ENCODE measurements at places on chromosomes 16 and 17.

GRCh38 chr16:83932955-83933673 is 19.9 kb upstream of the OSGIN1 start:
- no peak for DNase-seq

- no peak for DNase-seq
Observed at GRCh38 chr17:58268326-58268725, 12.4 kb downstream of the MPO start.

DNA sequence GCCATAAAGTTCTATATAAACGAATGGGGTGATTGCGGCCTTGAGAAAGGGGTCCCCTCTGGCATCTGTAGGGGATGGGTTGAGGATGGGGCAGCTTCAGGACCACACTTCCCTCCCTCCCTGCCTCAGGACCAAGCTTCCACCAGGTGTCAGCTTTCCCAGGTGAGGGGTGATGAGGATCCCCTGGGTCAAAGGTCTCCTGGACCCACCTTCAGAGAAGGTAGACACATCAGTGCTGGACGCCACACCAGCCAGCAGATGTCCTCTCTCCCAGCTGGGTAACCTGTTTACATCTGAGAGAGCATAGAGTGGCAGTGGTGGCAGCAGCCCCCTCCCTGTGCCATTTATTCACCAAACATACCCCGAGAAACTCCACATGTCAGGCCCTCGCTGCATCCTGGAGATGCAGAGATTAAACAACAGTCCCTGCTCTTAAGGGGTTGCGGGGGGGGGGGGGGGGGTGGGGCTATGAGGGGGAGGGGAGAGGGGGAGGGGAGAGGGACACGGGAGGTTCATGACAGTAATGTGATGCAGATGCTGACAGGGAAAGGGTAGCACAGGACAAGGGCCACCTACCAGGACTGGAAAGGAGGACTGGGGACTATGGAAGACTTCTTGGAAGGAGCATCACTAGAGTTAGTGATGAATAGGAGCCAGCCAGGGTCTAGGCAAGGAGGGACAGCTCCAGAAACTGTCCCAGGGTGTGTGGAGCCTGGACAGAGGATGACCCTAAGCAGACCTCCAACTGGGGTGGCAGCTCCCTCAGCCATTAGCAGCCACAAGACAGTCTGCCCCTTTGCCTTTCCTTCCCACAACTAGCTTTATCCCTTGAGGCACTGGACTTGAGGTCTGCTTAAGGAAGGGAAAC is 5.0 kb downstream of the PROCA1 start:
- no peak for DNase-seq

GRCh38 chr16:24396350-24397271 is 140.5 kb downstream of the CACNG3 start:
- peak; percentile 5 for DNase-seq

GRCh38 chr17:8290043-8290442 is 1.6 kb downstream of the RANGRF start:
- DNase-seq = no peak

GRCh38 chr16:21260870-21261791 is 17.0 kb downstream of the CRYM start:
- DNase-seq = peak; percentile 5

DNA sequence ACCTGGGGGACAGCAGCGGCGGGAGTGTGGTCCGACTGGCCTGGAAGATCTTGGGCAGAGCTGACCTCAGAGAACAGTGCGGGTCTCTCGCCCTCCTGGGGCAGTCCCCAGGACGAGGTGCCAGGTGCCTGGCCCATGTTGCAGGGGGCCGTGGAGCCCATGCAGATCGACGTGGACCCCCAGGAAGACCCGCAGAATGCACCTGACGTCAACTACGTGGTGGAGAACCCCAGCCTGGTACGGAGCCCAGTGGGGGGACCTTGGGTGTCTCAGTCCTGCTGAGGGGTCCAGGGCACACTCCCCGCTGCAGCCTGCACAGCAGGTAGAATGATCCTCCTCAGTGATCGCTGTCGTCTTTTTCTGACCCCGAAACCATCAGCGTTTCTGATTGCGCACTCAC is 1.4 kb downstream of the GPS1 start:
- no peak for DNase-seq

GRCh38 chr16:13856398-13856797 is 63.6 kb upstream of the ERCC4 start:
- no peak for DNase-seq

DNA sequence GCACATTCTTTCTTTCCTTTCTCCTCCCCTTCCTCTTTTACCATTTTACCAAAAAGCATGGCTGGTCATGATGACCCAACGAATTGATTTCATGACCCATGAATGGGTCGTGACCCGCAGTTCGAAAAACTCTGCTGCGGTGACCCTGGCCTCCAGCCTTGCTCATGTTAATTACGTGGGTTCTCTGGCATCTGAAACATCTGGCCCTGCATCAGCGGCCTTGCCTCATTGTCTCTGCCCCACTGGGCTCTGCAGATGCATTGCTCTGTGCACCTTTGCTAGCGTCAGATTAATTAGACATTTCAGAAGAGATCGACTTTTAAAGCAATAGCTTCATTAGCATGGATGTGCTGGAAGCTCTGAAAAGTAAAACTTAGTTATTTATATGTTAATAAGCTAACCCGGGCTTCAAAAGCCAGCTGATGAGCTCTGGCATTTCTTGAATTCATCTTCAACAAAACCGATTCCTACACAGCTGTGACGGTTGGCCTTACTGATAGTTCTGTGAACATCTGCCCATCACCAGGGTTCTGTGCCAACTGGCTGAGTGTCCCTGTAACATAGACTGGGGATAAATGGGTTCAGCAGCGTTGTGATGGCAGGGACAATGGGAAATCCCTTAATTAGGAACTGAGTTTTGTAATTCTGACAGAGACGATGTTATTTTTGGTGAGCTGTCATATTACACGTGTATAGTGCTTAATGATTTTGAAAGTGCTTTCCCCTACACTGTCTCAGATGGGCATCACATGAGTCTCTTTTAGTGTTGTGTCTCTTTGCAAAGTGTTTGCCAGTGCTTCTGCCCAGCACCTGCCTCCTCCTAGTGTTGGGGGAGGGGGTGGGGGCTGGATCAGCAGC is 225.9 kb upstream of the EEF2KMT start:
- DNase-seq = no peak

GRCh38 chr17:71828182-71828596 is 292.6 kb upstream of the SOX9 start:
- peak; percentile 66 for DNase-seq

GRCh38 chr17:6660805-6661463 is 9.4 kb downstream of the C17orf100 start:
- no peak for DNase-seq

GRCh38 chr17:28828294-28829040 is 14.1 kb downstream of the FAM222B start:
- no peak for DNase-seq

DNA sequence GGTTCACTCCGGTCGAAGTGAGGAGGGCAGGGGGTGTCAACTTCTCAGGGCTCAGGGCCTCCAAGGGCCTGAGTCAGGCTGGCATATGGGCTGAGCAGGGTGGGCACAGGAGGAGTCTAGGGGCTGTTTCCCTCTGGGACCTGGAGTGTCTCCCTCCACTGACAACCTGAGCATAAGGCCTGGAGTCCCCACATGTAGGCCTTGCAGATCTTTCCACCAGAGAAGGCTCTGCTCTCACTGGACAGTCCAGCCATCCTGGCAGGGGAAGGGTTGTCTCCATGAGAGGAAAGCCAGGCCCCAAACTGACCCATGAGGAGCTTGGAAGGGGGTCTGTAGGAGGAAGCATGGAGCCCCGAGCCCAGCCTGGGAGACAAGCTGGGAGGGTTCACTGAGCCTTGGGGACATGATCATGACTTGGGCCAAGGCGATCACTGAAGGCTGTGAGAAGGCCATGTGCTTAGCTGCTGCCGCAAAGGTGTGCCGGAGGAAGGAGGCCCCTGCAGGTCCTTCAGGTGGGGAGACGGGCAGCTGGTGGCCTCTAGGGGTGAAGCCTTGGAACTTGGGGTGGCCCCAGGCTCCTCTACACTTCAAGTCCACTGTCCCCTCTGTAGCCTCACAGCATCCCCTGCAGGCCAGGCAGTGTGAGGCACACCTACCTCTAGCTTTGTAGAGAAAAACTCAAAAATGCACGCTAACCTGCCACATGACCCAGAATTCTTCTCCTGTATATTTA is 9.9 kb downstream of the CMTM2 start:
- DNase-seq = no peak

- DNase-seq = no peak
Observed at GRCh38 chr16:85670840-85671239, 17.9 kb downstream of the GINS2 start.

DNA sequence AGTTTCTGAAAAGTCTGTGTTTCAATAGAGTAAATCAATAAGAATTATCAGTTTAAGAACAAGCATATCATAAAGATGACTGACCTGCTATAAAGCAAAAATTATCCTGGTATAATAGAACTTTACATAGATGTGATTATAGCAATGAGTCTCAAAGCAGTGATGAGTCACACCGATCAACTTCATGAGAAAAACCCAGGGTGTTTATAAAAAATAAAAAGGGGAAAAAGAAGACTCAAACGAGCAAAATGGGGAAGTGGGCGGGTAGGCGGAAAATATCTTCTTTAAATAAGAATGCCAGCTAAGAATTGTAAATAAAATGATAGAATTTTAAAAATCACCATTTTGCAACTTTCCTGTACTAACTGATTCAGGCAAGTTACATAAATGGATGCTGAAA is 46.8 kb downstream of the BRIP1 start:
- DNase-seq = no peak

GRCh38 chr17:39923836-39924690 is 3.3 kb downstream of the ORMDL3 start:
- no peak for DNase-seq

GRCh38 chr16:57732037-57732436 is 3.5 kb upstream of the KATNB1 start:
- no peak for DNase-seq

DNA sequence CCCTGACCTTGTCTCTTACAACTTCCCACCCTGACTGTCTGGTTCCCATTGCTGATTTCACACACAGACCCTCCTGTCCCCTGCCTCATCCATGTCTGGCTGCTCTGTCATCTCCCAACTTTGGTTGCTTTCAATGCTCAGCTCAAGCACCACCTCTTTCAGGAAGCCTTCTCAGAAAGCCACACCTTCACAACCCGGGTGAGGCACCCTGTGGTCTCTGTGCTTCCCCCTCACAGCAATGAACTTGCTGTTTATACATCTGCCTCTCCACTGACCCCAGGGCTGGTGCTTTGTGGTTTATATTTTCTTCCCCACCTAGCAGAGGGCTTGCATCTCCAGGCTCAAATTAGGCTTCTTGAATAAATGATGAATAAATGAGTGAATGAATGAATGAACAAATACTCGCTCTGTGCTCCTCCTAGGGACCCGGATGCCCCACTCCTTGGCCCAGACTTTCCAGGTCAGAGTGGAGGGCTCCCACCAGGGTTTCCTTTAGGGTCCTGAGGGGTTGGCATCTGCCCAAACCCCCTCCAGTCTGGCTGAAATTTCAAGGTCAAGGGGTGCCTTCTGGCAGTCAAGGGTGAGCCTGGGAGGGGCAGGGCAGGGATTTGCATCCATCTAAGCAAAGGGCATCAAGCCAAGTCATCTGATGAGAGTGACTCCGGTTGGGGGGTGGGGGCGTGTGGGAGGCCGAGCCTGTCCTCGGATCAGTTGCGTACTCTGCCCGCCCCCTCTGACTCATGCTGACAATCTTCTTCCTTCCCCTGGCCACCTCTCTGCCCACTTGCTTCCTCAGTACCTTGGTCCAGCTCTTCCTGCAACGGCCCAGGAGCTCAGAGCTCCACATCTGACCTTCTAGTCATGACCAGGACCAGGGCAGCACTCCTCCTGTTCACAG is at the start of gene ITGAX:
ITGAX (plus strand) TSS at position 783 of the 898 bp plus-strand sequence; CDS start at position 862, 79 bp downstream.
- no peak for DNase-seq

DNA sequence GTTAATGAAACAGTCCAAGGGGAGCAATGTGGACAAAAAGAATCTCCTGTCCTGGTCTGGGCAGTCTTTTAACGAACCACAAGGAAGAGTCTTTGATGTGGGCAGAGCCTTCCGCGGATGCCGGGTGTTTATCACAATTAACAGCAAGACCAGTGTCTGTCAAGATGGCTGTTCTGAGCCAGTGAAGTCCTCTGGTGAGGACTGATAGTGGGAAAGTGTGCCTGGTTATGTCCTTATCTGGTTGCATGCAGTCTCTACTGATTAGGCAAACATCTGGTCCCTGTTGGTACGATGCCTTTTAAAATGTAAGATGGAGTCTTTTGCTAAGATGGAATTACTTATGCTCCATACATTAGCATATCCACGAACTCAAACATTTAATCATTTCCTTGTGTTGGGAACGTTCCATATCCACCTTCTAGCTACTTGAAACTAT is 88.5 kb downstream of the ZNF18 start:
- no peak for DNase-seq

DNA sequence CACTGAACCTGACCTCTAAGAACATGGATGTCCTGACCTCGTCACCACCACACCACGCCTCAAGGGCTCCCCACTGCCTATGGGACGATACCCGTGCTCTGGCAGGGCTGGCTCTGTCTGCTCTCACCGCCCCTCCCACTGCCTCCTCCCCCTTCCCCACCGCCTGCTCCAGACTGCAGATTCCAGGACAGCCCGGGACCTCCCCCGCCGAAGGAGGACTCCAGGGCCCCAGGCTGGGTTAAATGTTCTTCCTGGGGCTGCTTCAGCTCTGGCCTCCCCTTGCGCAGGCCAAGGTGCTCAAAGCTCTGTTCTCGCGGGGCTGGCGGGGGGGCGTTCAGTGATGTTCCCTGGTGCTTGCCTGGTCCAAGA is 3.1 kb downstream of the NPW start:
- no peak for DNase-seq

DNA sequence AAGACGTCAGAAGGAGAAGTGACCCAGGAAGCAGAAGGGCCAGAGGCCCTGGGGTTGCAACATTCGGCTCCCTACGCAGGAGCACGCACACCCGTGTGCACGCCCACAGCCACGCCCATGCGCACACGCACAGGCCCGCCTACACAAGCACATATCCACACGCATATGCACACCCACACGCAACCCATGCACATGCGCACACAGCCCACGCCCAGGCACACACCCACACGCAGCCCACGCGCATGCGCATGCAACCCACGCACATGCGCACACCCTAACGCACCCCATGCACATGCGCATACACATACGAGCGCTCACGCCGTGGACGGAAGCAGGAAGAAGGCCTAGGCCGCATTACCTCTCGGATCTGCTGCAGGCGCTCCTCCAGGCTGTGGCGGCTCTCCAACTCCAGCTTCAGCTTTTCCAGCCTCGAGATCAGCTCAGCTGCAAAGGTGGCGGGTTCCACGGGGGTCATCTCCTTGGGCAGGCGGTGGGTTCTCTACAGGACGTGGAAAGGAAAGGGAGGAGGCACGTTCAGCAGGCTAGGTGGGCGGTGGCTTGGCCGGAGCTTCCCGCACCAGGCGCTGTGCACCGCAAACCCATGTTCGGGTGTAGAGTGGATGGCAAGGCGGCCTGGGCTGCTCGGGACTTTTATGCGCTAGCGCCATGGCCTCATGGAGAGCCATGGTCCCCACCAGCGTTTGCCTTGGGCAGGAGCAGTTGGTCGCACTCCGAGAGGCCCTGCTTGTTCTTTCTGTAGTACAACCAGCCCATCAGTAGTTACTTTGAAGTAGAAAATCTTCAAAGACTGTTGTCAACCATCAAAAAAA is 23.4 kb downstream of the AXIN2 start:
- DNase-seq = no peak

Data from DMS153 (cell line).